Omental fat pad (tissue), 4 donors: ENCODE measurements at places on chromosomes 16 and 17. TPM values are rescaled to one million over a fixed set of nuclear protein-coding genes. Genes with fewer than 3 reads are reported as not detected.

DNA sequence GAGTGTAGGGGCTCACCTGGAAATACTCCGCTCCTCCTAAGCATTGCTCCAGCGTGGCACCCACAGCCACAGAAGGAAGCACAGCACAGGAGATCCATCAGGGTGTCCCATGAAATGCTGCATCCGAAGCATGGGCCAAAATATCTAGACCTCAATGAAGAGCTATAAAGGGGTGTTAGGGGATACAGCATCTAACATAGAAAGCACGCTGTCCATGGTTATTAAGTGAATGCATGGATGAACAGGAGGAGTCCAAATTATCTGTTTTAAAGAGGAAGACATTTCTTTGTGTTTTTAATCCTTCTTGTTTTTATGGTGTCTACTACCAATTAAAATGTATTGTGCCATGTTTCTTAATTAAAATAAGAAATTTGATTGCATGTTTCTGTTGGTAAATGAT is 21.6 kb upstream of the KRT20 start:
- no peak for DNase-seq

TPPP3 gene
- total RNA-seq = 4.7 TPM

DNA sequence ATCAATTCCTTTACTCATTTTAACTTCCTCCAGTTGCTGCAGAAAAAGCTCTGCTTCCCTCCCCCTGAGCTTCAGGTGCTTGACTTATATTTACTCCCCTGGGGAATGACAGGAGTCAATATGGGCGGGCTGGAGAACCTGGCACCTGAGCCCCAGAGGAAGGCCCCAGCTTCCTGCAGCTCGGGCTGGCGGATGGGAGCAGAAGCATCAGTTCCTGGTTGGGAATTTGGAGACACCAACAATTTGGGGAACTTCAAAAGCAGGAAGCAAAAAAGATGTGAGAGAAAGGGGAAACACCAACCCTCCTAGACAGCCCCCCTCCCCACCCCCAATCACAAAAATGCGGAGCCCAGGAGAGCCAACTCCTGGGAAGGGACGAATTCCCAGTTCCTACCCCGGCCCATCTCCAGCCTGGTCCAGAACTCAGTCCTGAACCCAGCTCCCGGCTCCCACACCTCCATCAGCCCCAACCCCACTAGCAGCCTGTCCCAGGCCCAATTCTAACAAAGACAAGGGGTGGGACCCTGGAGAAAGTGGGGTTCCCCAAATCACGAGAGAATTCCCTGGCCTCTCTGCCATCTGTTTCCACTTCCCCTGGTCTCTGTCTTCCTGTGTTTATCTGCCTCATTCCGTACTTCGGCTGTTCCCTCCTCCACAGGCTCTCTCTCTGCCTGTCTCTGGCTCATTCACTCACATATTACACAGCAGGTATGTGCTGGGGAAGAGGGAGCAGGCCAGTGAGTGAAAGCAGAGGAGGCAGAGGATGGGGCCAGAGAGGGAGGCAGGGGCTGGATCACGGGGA is 16.2 kb upstream of the ASGR2 start:
- no peak for DNase-seq

DNA sequence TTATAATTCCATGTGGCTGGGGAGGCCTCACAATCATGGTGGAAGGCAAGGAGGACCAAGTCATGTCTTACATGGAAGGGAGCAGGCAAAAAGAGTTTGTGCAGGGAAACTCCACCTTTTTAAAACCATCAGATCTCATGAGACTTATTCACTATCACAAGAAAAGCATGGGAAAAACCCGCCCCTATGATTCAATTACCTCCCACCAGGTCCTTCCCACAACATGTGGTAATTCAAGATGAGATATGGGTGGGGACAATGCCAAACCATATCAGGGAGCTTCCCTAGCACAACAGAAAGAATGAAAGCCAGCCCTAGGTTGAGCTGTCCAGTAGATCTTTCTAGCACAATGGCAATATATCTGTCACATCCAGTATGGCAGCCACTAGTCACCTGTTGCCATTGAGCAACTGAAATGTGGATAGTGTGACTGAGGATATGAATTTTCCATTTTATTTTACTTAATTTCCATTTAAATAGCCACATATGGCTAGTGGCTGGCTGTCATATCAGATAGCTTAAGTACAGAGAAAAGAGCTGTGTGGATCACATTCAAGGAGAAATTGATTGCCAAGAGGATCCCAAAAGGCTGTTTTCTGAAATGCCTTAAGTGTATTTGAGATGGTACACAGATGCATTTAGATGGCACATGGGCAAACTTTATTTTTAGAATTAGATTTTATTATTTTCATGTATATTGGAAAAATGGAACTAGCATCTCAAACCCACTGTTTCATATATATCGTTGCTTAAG is 273.0 kb downstream of the GRIN2A start:
- no peak for DNase-seq

- DNase-seq = no peak
These were observed 4.5 kb upstream of the SNX20 start for GRCh38 chr16:50685462-50686063.

DNA sequence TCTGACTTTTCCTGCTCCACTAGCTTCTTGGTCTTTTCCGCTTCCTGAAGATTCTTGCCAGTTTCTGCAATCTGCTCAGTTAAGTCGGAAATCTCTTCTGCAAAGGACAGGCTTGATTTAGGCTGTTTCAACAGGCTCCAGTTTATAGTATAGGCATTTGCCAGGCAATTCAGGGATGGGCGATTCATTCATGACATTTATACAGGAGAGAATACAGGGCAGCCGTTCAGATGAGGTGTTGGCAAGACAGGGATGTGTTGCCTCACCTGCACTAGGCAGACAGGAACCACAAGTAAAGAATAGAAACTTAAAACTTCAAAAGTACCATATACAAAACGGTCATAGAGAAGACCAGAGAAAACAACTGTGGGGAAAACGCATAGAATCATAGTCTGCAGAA is 61.7 kb downstream of the MYH13 start:
- no peak for DNase-seq

KRTAP2-1 gene
- total RNA-seq = not detected
